ENCODE measurements at places on chromosomes 16 and 17.

DNA sequence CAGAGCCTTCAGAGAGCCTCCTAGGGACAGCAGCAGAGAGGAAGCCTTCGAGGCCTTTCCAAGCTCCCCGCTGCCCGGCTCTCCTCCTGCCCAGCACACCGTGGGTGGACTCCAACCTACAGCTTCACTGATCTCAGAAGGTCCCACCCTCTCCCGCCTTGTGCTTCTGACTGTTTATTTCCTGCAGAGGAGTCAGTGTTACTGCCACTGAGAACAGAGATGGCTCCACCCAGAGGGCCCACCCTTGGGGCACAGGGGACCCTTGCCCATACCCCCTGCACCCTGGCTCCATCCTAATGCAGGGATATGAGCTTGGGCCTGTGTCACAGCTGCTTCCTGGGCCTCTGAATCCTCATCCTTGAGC is 52.8 kb upstream of the TOB1 start:
- DNase-seq: peak; percentile 48

DNA sequence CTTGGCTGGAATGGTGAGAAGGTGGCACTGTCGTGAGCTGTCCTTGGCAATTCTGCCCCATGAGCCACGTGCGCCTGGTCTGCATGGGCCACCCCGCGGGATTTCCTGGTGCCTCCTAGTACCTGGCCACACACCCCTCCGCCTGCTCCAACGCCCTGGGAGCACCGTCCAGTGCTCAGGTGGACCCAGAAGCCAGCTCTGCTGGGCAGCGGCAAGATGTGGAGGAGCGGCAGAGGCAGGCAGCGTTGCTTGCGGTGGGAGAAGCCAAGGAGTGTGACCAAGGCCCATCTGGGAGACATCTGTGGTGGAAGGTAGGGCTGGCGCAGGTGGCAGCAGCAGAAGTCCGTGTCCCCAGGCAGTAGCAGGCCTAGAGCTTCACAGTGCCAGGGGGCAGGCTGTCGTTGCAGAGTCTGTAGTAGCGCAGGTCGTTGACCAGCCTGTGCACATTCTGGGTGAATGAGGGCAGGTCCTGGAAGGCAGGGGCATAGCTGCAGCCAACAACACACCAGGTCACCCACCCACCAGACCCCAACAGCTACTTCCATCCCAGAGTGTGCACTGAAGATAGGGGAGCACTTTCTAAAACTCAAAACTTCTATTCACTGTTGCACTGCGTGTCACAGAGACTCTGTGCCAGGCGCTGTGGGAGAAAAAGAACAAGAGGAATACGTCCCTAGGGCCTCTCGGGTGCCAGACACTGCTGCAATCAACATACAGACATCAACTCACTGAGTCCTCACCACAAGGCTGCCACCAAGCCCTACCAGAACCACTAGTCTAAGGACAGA is 34.9 kb upstream of the GSG1L start:
- no peak for DNase-seq

DNA sequence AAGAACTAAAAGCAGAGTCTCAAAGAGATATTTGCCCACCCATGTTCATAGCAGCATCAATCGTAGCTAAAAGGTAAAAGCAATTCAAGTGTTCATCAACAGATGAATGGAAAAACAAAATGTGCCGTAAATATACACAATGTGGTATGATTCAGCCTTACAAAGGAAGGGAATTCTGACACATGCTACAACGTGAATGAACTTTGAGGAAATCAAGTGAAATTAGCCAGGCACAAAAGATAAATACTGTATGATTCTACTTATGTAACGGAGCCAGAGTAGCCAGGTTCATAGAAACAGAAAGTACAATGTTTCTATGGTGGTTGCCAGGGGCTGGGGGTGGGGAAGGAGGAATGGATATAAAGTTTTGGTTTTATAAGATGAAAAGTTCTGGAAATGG is 57.8 kb upstream of the IL34 start:
- DNase-seq: no peak

- DNase-seq: no peak
These were observed 214.0 kb downstream of the CDH11 start for GRCh38 chr16:64907844-64908243.

GRCh38 chr17:40321961-40322357 is 13.0 kb downstream of the RARA start:
- peak; percentile 38 for DNase-seq

DNA sequence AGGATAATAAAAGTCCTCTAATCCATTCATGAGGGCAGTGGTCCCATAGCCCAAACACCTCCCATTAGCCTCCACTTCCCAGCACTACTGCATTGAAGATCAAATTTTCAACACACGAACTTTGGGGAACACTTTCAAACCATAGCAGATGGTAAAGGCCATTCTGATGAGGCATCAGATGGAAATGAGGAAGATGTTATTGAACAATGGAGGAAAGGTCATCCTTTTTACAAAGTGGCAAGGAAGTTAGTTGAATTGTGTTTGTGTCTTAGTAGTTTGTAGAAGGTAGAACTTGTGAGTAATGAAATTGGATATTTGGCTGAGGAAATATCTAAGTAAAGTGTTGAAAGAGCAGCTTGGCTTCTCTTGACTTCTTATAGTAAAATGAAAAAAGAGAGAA is 93.3 kb upstream of the NLRP1 start:
- DNase-seq: no peak

- DNase-seq: no peak
These were observed 2.3 kb upstream of the PRSS21 start for GRCh38 chr16:2814551-2815298.

DNA sequence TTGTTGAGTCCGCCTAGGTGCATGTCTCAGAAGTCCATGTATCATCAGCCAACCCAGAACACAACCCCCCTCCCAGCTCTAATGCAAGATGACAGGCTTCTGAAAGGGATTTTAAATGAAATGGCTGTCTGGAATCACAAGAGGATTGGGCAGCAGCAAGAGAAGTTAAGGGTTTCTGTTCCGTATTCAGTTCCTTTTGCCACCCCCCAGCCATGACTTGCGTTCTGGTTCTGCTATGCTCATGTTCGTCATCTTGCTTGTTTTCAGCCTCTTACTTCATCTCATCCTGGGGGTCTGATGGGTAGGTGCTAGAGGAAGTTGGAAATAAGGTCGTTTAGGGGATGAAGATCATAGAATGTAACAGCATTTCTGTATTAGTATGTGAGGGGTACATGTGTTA is 12.0 kb downstream of the MINK1 start:
- DNase-seq: no peak

GRCh38 chr16:88633684-88634140 is 4.7 kb upstream of the IL17C start:
- DNase-seq: peak; percentile 66

- no peak for DNase-seq
These were observed 6.2 kb downstream of the CNP start for GRCh38 chr17:41972571-41973407.

- no peak for DNase-seq
These were observed 35.8 kb downstream of the MPRIP start for GRCh38 chr17:17077861-17078732.

DNA sequence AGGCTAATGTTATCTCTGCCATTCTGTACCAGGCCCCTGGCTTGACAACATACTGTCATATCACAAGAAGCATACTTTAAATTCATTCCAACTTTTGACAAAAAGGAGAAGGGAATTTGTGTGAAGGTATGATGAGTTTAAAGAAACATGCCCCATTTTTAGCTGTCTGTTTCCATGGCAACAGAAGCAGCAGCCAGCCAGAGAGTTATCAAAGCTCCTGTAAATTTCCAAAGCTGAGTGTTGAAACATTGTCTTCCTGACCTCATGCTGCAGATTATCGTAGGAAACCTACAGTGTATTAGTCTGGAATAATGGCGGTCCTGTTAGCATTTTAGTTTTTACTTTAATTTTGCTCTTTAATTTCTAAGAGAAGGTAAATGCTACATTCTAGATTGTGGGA is 124.9 kb downstream of the MRTFB start:
- DNase-seq: no peak

DNA sequence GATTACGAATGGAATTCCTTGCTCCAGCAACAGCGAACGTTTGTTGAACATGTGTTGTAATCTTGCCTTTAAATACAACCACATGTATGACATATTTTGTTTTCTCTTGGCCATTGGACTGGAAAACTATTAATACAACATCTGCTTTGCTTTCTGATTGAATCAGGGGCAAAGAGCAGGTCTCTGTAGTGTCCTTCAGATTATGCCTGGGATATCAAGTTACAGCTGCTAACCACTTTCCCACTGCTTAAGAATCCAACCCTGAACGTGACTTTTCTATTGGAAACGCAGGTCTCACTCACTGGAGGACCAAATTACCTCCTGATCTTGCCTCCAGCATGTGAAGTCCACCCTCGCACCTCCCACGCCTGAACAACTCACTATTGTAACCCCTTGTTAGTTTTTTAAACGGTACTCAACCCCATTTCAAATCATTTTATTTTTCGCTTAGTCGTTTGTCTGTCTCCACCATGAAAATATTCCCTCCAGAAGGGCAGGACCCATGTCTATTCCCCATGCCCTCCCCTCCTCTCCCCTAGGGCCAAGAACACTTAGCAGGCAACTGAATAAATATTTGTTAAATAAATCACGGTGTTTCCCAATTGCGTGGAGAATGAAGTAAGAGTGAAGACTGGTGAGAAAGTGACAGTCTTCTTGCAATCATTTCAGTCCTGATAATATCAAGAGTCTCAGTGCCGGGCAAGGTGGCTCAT is 57.4 kb upstream of the MRTFB start:
- DNase-seq: no peak

- no peak for DNase-seq
These were observed 511.9 kb downstream of the HAPSTR1 start for GRCh38 chr16:9603316-9603715.

DNA sequence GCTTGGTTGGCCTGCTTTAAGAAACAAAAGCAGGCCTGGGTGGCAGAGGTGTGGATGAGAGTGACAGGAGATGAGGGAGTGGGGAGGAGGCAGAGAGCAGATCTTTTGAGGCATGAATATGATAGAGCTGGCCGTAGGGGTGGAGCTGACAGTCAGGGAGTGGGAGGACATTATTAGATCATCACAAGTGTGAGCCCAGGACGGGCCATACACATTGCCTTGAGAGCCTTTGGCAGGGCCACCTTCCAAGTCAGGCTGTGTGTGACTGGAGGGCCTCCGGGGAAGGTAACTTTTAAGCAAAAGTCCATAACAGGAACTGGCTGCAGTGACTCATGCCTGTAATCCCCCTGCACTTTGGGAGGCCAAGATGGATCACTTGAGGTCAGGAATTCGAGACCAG is 26.3 kb downstream of the GINS3 start:
- DNase-seq: no peak

- no peak for DNase-seq
These were observed 12.6 kb upstream of the GOSR2 start for GRCh38 chr17:46910179-46910927.

- no peak for DNase-seq
These were observed 2.8 kb upstream of the ACSF3 start for GRCh38 chr16:89090669-89091426.

DNA sequence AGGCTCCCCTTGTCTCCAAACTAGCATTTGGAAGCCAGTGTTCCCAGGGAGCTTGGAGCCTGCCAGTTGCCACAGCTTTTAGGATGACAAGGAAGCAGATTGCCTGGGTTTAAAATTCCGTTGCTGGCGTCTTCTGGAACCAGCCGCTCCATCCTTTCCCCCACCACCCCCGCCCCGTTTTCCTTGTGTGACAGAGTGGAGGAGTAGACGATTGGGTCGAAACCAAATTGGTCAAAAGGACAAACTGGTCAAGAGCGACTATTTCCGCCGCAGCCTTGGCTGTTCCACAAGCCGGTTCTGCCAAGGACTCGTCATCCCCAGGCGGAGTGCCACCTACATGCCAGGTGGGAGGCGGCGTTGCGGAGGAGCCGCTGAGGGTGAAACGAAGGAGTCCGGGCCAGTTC is 91.1 kb downstream of the RPA1 start:
- DNase-seq: no peak

DNA sequence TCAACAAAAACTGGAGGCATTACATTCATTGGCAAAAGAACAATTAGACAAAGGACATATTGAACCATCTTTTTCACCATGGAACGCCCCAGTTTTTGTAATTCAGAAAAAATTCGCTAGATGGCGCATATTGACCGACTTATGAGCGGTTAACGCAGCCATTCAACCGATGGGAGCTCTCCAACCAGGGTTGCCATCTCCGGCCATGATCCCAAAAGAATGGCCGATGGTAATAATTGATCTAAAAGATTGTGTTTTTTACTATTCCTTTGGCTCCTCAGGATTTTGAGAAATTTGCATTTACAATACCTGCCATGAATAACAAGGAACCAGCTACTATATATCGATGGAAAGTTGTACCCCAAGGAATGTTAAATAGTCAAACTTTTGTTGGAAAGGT is 21.4 kb downstream of the ALOX15B start:
- peak; percentile 76 for DNase-seq

DNA sequence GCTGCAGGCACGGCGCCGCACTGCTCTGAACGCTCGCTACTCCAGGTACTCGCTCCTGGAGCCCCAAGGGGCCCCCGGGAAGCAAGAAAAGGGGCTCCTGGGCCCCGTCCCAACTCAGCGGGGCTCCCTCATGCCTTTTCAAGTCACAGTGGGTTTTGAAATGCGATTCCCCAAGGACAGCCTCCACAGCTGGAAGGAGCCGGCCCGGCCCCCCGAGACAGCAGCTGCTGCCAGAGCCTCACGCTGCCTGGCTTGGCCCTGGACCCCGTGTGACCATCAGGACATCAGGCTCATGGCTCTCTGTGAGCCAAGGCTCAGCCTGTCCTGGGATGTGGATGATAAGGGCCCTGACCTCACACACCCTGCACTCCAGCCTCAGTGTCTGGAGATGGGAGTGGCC is 80.6 kb downstream of the LMF1 start:
- no peak for DNase-seq

GRCh38 chr16:62615526-62615925 is 579.3 kb upstream of the CDH8 start:
- no peak for DNase-seq

DNA sequence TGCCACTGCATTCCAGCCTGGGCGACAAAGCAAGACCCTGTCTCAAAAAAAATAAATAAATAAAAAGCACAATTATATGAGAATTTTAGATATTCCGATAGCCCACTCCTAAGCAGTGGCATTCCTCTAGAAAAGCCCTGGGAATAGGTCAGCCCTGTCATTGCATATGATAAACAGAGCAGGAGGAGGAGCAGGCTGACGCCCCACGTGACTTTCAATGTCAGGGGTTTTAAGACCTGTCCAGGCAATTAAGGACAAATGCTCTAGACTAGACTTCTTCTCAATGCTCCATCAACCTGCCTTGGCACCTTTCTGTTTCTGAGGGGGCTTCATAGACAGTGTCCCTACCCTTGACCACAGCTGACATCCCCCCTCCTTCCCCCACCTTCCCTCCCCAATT is 7.5 kb downstream of the TOM1L2 start:
- no peak for DNase-seq

GRCh38 chr17:41919165-41919817 is 540 bp upstream of the ACLY start:
- DNase-seq: no peak
